Tongue (tissue), 3 donors: ENCODE measurements at places on chromosomes 3 and 15. TPM values are rescaled to one million over a fixed set of nuclear protein-coding genes. Genes with fewer than 3 reads are reported as not detected.

DNA sequence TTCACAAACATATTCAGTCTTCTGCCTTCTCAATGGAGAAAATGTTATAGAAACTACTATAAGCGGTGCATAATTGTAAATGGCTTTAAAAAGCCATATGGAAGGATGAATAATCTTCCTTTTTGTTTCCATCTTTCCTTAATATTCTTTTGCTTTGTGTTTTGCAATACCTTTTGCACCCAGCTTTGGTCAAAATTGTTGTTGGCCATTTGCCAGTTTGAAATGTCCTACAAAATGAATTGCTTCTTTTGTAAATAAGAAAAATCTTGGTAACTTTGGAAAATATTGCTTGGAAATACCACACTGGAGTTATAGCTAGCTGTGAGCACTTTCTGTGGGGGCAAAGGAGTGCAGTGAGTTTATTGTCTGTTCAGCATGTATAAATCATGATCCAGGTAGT, 93.5 kb upstream of the NR2F2 start:
- no peak for DNase-seq

The ITIH1 gene
- total RNA-seq = not detected

- no peak for DNase-seq
Measured at GRCh38 chr3:40766396-40766795, 241.6 kb downstream of the ZNF621 start.

GRCh38 chr3:13543253-13543652, 5.7 kb upstream of the FBLN2 start:
- no peak for DNase-seq
